Naive thymus-derived CD8-positive, alpha-beta T cell (primary cell): ENCODE measurements at places on chromosomes 7 and 10. TPM values are rescaled to one million over a fixed set of nuclear protein-coding genes. Genes with fewer than 3 reads are reported as not detected.

SAMD9L gene
- total RNA-seq: 27.6 TPM

TMEM196 gene
- total RNA-seq: not detected

CDC14C gene
- total RNA-seq: not detected

MYPN gene
- total RNA-seq: not detected

CTNNA3 gene
- not detected for total RNA-seq

MMRN2 gene
- total RNA-seq: 1.2 TPM

IGFBP3 gene
- 11.5 TPM for total RNA-seq

DPYSL4 gene
- 1.3 TPM for total RNA-seq

WNT8B gene
- not detected for total RNA-seq

GRCh38 chr7:26291699-26292538 lies at the start of gene SNX10:
TSS of gene SNX10 (plus strand) at chr7:26291862. CDS start at chr7:26346443, 54,581 bp downstream.
- H3K36me3 ChIP-seq: no peaks in the 10 kb centered on the region
- H3K4me1 ChIP-seq: peaks cover 10% of the 10 kb centered on the region
- H3K27ac ChIP-seq: peak within 1 kb of the TSS; percentile 54
- no peaks in the 10 kb centered on the region for H3K27me3 ChIP-seq
- peak; percentile 65 for DNase-seq
- peak within 1 kb of the TSS; percentile 85 for H3K4me3 ChIP-seq

DNA sequence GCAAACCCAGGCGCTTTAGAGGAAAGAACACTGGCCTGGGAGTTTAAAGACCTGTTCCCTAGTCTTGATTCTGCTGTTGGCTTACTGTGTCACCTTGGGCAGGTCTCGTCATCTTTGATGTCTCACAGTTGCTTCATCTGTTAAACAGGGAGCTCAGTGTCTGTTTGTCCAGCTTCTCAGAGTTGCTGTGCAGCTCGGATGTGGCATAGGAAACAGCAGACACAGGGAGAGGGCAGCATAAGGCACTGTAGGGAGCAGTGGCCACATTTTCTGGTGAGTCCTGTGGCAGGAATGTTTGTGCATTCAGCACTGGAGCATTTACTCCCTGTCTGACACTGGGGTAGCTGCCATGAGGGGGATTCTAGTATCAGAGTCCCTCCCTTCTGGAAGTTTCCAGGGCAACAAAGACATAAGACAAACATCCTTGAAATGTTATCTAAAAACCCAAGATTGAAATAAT lies 2.0 kb downstream of the REPIN1 start:
- peaks cover 26% of the 10 kb centered on the region for H3K36me3 ChIP-seq
- DNase-seq: no peak
- no peaks in the 10 kb centered on the region for H3K27me3 ChIP-seq
- peak overlapping the region; percentile 93 for H3K27ac ChIP-seq

DNA sequence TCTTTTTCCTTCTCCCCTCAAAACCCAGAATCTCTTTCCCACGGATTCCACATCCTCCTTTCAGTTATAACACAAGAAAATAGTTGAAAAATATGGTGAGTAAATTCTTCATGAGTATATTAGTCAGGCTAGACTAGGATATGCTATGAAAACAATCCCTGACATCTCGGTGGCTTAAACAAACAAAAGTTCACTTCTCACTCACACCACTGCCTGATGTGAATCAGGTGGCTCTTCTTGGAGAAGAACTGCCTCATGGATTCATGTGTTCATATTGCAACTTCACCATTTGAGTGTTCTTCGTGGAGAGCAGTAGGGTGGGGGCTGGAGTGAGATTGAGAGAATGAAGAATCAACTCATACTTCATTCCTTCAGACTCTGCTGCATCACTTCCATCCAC lies 204.1 kb downstream of the PHF14 start:
- H3K27ac ChIP-seq: no peak overlapping the region
- H3K27me3 ChIP-seq: no peaks in the 10 kb centered on the region
- H3K4me1 ChIP-seq: no peaks in the 10 kb centered on the region
- no peak overlapping the region for H3K4me3 ChIP-seq
- H3K36me3 ChIP-seq: peaks cover 2% of the 10 kb centered on the region
- DNase-seq: no peak

GRCh38 chr7:147096629-147097028 lies 980.0 kb downstream of the CNTNAP2 start:
- H3K4me3 ChIP-seq: no peak overlapping the region
- no peaks in the 10 kb centered on the region for H3K4me1 ChIP-seq
- DNase-seq: no peak
- no peaks in the 10 kb centered on the region for H3K27me3 ChIP-seq
- no peak overlapping the region for H3K27ac ChIP-seq

DNA sequence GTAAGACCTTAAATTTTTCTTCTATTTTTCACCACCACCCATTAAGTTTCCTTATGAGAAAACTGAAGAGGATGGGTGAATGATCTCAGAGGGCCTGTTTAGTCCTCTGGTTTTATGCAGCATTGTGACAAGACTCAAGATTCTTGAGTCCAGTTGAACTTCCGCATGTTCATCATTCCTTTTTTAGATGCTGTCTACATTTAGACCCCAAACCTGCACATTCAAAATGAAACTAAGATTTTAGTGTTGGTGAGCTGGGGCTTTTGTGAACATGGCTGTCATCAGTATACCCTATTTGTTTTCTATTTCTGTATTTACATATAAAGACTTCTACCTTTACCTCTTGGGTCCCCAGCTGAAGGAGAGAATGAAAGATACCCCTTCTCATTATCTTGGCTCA lies 31.1 kb downstream of the NET1 start:
- H3K4me3 ChIP-seq: no peak overlapping the region
- no peak for DNase-seq
- H3K36me3 ChIP-seq: no peaks in the 10 kb centered on the region

GRCh38 chr10:22333975-22334282 lies 11.4 kb upstream of the SPAG6 start:
- peaks cover 16% of the 10 kb centered on the region for H3K27me3 ChIP-seq
- H3K4me3 ChIP-seq: peak overlapping the region; percentile 77
- H3K36me3 ChIP-seq: peaks cover 17% of the 10 kb centered on the region

GRCh38 chr10:82691211-82691610 lies 816.2 kb downstream of the NRG3 start:
- no peaks in the 10 kb centered on the region for H3K4me1 ChIP-seq
- no peaks in the 10 kb centered on the region for H3K36me3 ChIP-seq
- H3K4me3 ChIP-seq: no peak overlapping the region

DNA sequence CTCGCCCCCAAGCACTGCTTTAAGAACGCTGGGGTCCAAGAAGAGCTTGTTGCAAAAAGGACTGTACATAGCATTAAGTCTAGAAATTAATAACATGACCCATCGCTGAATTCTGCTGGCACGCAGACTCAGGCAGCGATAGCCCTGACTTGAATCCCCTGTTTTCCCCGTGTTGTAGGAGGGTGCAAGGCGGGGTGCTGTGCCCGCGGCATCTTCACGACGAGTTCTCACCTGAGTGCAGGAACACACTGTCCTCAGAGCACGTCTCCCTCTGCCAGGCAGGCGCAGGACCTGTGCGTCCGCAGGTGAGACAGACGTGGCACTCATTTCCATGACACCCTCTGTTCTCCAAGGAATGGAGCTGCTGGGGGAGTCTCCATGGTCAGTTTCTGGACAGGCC lies 243.2 kb downstream of the TCERG1L start:
- peaks cover 5% of the 10 kb centered on the region for H3K27me3 ChIP-seq
- DNase-seq: no peak
- H3K4me1 ChIP-seq: no peaks in the 10 kb centered on the region
- H3K4me3 ChIP-seq: no peak overlapping the region

GRCh38 chr10:45468079-45468478 lies 94.1 kb downstream of the ALOX5 start:
- no peak overlapping the region for H3K4me3 ChIP-seq
- no peak for DNase-seq
- H3K36me3 ChIP-seq: peaks cover 4% of the 10 kb centered on the region
- H3K27me3 ChIP-seq: no peaks in the 10 kb centered on the region
- H3K27ac ChIP-seq: no peak overlapping the region

DNA sequence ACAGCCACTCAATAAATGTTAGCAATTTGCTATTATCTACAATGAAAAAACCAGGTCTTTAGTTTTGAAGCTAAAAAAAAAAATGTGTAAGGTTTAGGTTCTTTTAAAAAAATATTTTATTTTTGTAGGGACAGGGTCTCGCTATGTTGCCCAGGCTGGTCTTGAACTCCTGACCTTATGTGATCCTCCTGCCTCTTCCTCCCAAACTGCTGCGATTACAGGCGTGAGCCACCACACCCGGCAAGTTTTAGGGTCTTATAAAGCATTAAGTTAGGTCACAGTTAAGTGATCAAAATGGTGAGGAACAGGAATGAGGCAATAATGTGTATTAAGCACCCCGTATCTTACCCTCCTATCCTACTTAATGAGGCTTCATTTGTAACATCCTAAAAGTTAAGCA lies 774 bp downstream of the SEM1 start:
- peaks cover 35% of the 10 kb centered on the region for H3K4me1 ChIP-seq
- H3K27me3 ChIP-seq: peaks cover 5% of the 10 kb centered on the region
- H3K4me3 ChIP-seq: peak overlapping the region; percentile 97
- H3K27ac ChIP-seq: peak overlapping the region; percentile 92
- DNase-seq: no peak

DNA sequence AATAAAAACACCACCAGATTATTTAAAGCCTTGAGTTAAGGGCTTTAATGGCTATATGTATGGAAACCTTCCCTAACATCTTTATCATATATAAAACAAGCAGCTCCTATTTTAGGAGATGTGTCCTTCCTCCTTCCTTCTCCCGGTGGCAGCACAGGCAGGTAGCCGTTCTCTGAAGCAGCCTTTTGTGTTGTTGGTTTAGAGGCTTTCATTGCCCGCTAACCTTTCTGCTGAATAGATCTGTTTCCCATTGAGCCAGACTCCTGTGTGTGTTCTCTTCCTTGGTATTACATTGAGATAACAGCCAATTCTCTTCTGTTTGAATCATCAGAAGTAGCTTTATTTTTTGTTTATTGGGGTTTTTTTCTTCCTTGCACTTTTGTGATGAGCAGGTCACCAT lies 131.3 kb downstream of the CACNB2 start:
- no peaks in the 10 kb centered on the region for H3K4me1 ChIP-seq
- no peak for DNase-seq
- H3K36me3 ChIP-seq: no peaks in the 10 kb centered on the region
- H3K4me3 ChIP-seq: no peak overlapping the region

DNA sequence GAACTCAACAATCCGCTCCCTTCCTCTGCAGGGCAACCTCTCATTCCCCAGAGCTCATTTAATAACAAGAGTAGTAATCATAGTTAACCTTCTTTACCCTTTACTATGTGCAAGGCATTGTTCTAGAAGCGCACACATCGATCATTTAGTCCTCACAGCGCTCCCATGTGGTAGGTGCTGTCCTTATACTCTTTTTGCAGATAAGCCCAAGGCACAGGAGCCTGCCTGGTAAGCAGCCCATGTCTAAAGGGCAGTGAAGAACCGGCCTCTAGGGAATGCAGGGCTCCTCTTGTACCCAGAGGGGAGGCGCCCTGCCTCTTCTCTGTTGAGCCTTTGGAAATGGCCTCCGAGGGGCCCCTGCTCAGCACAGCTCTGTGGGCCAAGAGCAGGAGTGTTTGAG lies 14.3 kb downstream of the CHST3 start:
- DNase-seq: no peak
- H3K27ac ChIP-seq: no peak overlapping the region
- H3K27me3 ChIP-seq: no peaks in the 10 kb centered on the region
- peaks cover 3% of the 10 kb centered on the region for H3K4me1 ChIP-seq
- no peak overlapping the region for H3K4me3 ChIP-seq

DNA sequence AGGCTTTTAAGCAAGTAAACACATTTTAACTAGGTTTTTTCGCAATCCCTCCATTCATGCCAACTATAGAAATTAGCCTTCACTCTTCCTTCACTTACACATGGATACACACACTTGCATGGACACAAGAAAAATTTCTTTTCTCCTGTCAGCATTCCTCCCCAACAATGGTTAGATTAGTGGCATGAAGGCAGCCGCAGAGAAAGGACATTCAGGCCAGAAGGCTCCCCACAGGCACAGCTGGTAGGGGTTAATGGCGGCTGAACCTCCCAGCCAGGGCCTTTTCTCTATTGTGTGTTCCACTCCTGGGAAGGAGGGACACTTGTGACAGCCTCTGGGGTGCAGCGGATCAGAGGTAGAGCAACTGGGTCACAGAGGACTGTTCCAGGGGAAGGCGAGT lies 255.0 kb upstream of the SP8 start:
- no peak overlapping the region for H3K4me3 ChIP-seq
- H3K27me3 ChIP-seq: peaks cover 7% of the 10 kb centered on the region
- no peak for DNase-seq
- no peak overlapping the region for H3K27ac ChIP-seq

DNA sequence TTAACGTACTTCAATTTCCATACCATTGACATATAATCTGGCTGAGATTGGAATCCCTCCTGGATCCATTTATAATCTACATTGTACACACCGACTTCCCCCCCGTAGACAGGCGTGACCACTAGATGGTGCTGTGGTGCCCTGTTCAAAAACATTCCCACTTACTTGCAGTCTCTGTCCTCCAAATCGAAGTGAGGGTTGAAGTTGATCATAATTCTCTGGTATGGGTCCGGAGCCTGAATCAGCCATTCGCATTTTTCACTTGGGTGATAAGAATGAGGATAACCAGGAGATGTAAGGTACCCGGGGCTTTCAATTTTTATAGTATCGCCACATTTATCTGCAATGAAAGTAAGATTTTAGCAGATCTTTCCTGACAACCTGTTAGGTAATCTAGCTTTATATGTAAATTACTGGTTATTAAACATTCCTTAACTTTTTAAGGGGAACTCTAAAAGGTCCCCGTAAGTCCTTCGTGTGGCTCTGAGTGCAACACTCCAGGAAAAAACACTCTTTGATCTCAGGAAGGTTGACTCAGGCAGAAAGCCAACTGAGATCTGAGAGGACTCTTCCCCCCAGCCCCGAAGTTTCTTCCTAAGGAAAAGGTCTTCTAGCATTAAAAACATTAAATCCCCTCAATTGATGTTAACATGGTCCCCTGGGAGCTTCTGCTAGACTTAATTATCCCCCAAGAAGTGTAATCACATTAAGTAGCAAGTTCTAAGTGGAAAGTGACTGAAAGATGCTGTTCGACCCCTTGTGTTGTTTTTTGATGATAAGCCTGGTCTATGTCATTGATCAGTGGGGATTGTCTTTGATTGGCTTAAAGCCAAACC lies 3.7 kb downstream of the NRP1 start:
- H3K27me3 ChIP-seq: peaks cover 25% of the 10 kb centered on the region
- H3K4me1 ChIP-seq: peaks cover 3% of the 10 kb centered on the region
- H3K4me3 ChIP-seq: no peak overlapping the region
- H3K27ac ChIP-seq: no peak overlapping the region

DNA sequence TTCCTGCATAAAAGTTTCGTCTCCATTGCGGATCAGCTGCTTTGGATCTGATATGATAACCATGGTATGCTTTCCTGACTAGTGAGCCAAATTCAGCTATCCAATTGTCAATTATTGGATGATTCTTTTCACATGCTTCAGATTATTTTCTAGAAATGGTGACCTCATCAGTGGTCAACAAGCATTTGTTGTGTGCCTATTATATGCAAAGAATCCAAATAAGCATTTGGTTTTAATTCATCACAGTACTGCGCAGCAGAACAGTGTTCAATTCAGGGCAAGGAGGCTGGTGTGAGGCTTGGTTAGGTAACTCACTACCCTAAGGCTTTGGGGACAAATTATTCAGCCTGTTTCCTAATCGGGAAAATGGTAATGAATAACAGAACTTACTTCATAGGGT lies 200.5 kb downstream of the SKAP2 start:
- H3K27ac ChIP-seq: no peak overlapping the region
- peaks cover 12% of the 10 kb centered on the region for H3K4me1 ChIP-seq
- no peak for DNase-seq
- no peaks in the 10 kb centered on the region for H3K27me3 ChIP-seq
- H3K36me3 ChIP-seq: no peaks in the 10 kb centered on the region
